ENCODE measurements at places on chromosomes 2 and 18. TPM values are rescaled to one million over a fixed set of nuclear protein-coding genes. Genes with fewer than 3 reads are reported as not detected.

The ABHD1 gene
- not detected for total RNA-seq

The GTF2A1L gene
- total RNA-seq: not detected

The UPP2 gene
- total RNA-seq: not detected

DNA sequence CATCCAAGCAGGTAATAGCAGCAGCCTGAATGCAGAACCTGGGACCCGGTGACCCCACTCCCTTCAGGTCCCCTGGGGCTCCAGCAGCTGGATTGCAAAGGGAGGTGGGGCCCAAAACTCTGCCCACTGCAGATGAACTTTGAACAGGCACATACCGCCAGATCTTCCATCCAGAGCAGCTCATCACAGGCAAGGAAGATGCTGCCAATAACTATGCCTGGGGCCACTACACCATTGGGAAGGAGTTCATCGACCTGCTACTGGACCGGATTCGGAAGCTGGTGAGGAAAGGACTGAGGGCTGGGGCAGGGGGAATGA lies 9.2 kb upstream of the DNAJB2 start:
- no peak overlapping the region for H3K27ac ChIP-seq
- H3K36me3 ChIP-seq: no peaks in the 10 kb centered on the region
- no peak overlapping the region for H3K4me3 ChIP-seq
- H3K27me3 ChIP-seq: peaks cover 22% of the 10 kb centered on the region
